Activated naive CD8-positive, alpha-beta T cell treated with anti-CD3 and anti-CD28 coated beads for 36 hours (primary cell): ENCODE measurements at places on chromosomes 12 and 14. TPM values are rescaled to one million over a fixed set of nuclear protein-coding genes. Genes with fewer than 3 reads are reported as not detected.

Gene KRT73
- 0.14 TPM for total RNA-seq

Gene SIX4
- not detected for total RNA-seq

Gene SPIC
- not detected for total RNA-seq

Gene TSHR
- not detected for total RNA-seq

Gene LRRC10
- not detected for total RNA-seq

DNA sequence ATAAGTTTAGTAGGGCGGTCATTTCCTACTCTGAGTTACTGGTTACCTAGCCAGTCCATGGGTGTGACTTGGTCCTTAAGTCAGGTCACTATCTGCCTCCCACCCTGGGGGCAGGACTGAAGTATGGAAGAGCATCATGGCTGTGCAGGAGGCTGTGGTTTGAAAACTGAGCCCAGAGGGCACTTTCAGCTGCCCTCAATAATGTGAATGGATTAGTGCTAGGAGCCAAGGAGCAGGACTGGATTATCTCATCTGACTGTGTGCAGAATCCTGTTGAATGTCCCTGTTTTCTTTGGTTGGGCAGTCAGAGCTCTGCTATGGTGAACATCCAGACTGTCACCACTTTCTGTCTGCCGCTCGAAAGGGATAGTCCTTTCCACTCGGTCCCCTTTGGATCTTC, 1.6 kb downstream of the ATXN7L3B start:
- peaks cover 43% of the 10 kb centered on the region for H3K4me1 ChIP-seq
- peak overlapping the region; percentile 96 for H3K27ac ChIP-seq
- H3K36me3 ChIP-seq, result peaks cover 57% of the 10 kb centered on the region
- H3K27me3 ChIP-seq, result no peaks in the 10 kb centered on the region
- no peak for DNase-seq

GRCh38 chr12:111798182-111798581, 31.4 kb downstream of the ALDH2 start:
- no peaks in the 10 kb centered on the region for H3K4me1 ChIP-seq
- H3K27ac ChIP-seq, result no peak overlapping the region
- H3K4me3 ChIP-seq, result no peak overlapping the region

GRCh38 chr12:27915021-27915420, 57.5 kb downstream of the PTHLH start:
- no peaks in the 10 kb centered on the region for H3K36me3 ChIP-seq
- H3K27ac ChIP-seq, result no peak overlapping the region
- no peak overlapping the region for H3K4me3 ChIP-seq
- H3K27me3 ChIP-seq, result peaks cover 12% of the 10 kb centered on the region

- DNase-seq, result no peak
- no peak overlapping the region for H3K27ac ChIP-seq
- H3K36me3 ChIP-seq, result no peaks in the 10 kb centered on the region
- H3K27me3 ChIP-seq, result no peaks in the 10 kb centered on the region
- no peak overlapping the region for H3K4me3 ChIP-seq
- no peaks in the 10 kb centered on the region for H3K4me1 ChIP-seq
Observed at GRCh38 chr14:79514700-79515099, 696.6 kb downstream of the DIO2 start.

DNA sequence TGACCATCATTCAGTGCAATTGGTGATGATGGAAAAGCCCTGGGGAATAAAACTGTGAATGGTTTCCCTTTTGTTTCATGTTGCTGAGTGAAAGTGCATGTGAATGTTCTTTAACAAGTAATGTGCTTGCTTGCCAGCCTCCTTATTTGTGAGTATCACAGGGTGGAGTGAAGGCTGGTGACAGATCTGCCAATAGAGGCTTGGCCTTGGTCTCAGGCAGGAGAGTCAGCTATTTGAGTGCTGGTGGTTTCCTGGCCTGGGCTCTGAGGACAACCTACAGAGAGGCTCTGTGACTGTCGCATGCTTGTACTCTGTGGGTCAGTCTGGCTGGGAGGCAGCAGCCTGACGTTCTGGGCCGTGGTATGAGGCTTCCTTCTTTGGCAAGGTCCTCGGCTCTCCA, 20.7 kb downstream of the KRT85 start:
- H3K4me1 ChIP-seq, result peaks cover 9% of the 10 kb centered on the region
- DNase-seq, result no peak
- no peaks in the 10 kb centered on the region for H3K36me3 ChIP-seq
- H3K27ac ChIP-seq, result no peak overlapping the region
- peaks cover 3% of the 10 kb centered on the region for H3K27me3 ChIP-seq
- H3K4me3 ChIP-seq, result no peak overlapping the region
